ENCODE measurements at places on chromosomes 6 and 20.

DNA sequence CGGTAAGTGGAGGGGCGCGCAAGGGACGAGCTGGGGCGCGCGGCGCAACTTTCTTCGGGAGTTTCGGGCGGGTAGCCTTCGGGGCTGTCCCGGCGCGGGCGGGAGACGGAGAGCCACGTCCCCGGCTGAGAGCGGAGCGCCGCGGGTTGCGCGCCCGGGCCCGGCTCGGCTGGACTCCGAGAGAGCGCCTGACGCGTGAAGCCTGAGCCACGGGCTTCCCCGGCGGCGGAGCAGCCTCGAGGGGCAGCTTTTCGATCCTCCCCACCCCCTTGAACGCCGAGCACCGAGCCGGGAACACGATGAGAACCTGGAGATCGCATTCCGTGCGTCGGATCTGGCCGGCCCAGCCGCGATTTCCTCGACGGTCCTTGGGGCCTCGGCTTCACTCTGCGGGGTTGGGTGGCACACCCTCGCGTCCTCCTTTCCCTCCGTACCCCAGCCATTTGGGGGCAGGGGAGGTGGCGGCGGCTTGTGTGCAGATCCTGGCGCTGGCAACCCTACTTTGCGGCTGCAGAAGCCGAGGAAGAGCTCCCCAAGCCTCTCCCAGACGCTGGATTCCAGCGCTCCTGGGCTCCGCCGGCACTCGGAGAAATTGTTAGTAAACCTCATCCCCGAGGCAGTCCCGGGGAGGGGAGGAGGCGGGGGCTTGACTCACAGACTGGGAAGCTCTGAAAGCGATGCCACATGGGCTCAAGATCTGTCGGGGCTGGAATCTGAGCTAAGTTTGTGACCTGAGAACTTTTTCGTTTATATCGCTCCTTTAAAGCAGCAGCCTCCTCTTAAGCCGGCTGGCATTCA, 572 bp downstream of the DSE start:
- DNase-seq: peak; percentile 91

GRCh38 chr6:72950114-72950860, 275.0 kb downstream of the KHDC1L start:
- DNase-seq: peak; percentile 77

DNA sequence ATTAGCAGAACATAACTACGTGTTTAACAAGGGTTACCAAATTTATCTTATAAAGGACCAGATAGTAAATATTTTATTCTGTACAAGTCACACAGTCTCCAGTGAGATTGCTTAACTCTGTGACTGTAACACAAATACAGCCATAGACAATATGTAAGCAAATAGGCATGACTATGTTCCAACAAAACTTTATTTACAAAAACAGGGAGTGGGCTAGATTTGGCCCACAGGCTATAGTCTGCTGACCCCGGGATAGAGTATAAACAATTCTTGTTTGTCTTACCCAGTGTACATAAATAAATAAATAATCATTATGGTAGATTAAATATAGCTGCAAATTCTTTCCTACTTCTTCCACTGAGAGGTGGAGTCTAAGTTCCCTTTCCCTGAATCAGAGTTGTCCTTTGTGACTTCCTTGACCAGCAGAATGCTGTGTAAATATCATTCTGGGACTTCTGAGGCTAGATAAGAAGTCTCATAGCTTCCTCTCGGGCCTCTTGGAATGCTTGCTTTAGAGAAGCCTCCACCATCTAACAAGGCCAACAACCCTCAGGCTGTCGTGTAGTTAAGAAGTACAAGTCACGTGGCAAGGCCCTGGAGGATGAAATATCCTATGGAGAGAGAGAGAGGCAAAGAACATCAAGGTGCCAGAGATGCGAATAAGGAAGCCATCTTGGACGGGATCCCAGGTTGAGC, 59.1 kb upstream of the TMEM244 start:
- peak; percentile 79 for DNase-seq

GRCh38 chr6:163738725-163739407, 324.3 kb downstream of the QKI start:
- DNase-seq: no peak

GRCh38 chr6:67887419-67887746, 747.7 kb upstream of the ADGRB3 start:
- no peak for DNase-seq

All from brain microvascular endothelial cell (primary cell).